ENCODE measurements at places on chromosomes 5 and 9.
A peak's percentile ranks its signal among the peaks of the same experiment; 100 is the strongest.

DNA sequence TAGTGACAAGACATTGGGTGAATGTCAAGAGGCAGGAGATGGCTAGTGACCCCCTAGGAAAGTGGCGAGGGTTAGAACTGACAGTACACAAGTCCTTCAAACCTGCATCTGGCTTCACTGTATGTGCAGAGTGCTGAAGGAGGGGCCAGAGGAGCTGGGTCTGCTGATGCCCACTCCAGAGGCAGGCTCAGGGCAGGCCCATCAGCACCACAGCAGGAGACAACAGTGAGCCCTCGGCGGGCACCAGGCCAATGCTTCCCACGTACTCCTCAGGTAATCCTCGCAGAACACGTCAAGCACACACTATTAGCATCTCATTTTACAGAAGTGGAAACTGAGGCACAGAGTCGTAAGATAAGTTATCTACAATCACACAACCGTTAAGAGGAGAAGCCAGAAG lies 76.1 kb upstream of the SH3PXD2B start:
- no peak for DNase-seq

DNA sequence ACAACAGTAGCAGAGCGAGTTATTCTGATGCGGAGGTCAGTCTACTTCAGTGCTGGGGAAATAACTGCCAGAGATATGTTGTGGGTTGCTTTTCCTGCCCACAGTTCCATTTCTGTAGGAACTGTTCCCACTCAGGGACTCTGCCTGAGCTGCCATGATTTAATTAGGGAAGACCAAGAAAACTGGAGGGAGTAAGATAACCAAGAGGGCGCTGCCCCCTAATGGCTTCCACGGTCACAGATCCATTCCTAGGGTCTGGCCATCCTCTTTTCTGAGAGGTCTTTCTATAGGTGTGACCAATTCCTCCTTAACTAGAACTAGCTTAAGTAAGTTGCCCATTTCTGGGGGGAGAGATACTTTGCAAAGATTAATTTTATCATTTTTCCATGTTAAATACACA lies 125.9 kb downstream of the APBA1 start:
- DNase-seq, result peak; percentile 30

DNA sequence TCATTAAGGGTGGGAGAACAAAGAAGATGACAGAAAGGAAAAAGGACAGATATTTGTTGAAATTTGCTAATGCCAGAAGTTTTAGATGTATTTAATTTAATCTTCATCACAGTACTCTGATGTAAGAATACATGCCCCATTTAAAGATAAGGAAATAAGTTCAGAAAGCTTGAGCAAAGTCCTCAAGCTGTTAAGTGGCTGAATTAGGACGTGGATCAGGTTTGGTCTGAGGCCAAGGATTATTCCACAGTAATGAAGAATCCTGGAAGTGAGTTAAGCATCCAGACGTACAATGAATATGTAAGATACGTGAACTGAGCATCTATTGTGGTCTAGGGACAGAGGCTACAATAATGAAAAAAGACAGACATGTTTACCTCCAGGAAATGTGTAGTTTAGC lies 671.3 kb downstream of the PRELID2 start:
- no peak for DNase-seq

DNA sequence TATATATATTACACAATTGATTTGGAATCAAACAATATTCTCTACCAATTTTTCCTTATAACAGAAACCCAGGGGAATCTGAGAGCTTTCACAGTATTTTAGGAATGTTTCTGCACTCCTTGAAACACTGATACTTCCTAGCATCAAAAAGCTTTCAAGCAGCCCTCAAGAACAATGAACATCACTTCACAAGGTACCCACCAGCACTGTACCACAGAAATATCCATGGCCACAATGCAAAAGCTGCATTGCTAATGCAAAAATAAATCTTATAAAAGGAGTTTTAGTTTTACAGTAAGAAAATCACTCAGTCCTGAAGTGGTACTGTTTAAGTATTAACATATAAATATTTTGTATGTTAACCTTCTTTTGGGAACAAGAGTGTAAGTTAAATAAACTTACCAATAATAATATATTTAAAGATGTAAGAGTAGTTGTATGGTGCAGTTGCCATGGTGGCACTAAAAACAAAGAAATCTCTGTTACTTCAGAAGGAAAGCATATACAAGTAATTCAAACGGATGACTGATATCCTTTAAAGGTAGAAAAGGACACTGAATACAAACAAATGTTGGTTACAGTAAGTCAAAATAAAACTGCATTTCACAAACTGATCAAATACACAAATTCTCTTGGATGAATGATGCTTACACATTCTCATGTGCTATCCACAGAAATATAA lies 8.6 kb downstream of the RAB14 start:
- no peak for DNase-seq

- DNase-seq, result no peak
These were observed 11.1 kb downstream of the UNC13B start for GRCh38 chr9:35172878-35173277.

GRCh38 chr5:40308867-40309266 lies 370.8 kb upstream of the PTGER4 start:
- DNase-seq, result no peak
